Activated T-helper 2 cell treated with anti-CD3 and anti-CD28 coated beads, Interferon-gamma antibody, Interleukin-2, Interleukin-4, amounts not matched to agents 10 μg/mL and 5 μg/mL and 100 μg/mL, durations not matched to agents 14 hours and 24 hours and 36 hours (primary cell): ENCODE measurements at places on chromosomes 13 and 19. TPM values are rescaled to one million over a fixed set of nuclear protein-coding genes. Genes with fewer than 3 reads are reported as not detected.

GRCh38 chr13:75934889-75935288 lies 298.8 kb downstream of the LMO7 start:
- no peaks in the 10 kb centered on the region for H3K4me1 ChIP-seq
- no peaks in the 10 kb centered on the region for H3K27me3 ChIP-seq
- H3K27ac ChIP-seq: no peak overlapping the region
- H3K36me3 ChIP-seq: no peaks in the 10 kb centered on the region

DNA sequence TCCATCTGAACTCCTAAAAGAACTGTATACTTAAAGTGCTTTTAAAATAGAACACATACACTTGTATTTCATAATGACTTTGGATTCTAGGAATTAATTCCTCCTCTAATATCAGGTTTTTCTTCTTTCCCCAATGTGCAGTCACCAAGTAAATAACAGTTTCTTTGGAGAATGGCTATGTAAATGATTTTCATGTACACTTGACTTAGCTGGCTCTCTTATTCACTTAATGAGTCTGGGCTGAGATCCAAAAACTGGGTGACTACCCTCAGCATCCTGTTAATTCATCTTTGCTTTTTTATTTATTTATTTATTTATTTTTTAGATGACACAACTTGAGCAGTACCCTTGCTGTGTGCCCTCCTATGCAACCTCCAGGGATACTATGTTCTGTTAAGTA lies 1003.7 kb downstream of the SLITRK1 start:
- no peak overlapping the region for H3K4me3 ChIP-seq
- H3K4me1 ChIP-seq: no peaks in the 10 kb centered on the region

DNA sequence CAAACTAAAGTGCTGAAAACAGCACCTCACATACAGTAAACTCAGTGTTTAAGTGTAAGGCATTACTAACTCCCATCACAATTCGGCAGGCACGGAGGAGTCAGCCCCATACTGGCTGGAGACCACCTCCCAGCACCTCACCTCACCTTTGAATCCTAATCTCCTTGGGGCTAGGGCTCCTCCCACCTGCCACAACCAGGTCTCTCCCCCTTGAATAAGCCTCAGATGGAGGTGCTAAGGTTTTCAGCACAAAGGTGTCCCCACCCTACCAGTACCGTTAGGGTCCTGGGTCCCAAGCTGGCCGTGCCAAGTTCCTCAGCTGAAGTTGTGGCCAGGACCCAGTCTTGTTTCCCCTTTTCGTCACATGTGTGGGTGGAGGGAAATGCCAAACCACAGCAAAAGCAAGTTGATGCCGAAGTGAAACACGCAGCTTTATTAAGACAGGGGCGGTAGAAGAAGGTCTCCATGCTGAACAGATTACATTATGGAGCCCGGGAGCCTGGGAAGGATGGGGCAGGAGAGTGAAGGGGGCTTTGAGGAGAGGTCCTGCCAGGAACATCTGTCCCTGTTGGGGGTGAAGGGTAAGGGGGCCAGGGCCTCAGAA lies at the start of gene IGFLR1:
Gene IGFLR1 (minus strand): TSS at position 332 of the 604 bp plus-strand sequence. CDS start 1,272 bp downstream, outside the sequence.
- peaks cover 40% of the 10 kb centered on the region for H3K36me3 ChIP-seq
- H3K27me3 ChIP-seq: no peaks in the 10 kb centered on the region
- H3K27ac ChIP-seq: peak within 1 kb of the TSS; percentile 95
- peak within 1 kb of the TSS; percentile 95 for H3K4me3 ChIP-seq

DNA sequence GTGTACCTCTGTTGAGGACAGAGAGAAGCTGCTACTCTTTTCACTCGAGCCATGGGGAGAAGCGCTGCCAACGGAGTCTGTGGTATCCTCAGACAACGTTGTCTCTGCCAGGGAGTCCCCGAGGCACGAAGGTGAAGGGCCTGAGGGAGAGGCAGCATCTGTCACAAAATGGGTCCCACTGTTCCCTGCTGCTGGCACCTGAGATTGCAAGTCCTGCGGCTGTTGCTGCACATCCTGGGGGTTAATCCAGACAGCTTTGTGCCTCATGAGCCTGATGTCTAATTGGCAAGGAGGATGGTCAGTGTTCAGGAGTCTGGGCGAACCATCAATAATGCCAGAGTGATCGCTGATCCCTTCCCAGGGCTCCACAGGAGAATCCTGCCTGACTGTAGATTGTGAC lies 15.0 kb downstream of the RUBCNL start:
- peaks cover 2% of the 10 kb centered on the region for H3K27me3 ChIP-seq
- no peak overlapping the region for H3K4me3 ChIP-seq
- H3K4me1 ChIP-seq: peaks cover 21% of the 10 kb centered on the region
- no peak overlapping the region for H3K27ac ChIP-seq
- no peak for DNase-seq
- no peaks in the 10 kb centered on the region for H3K36me3 ChIP-seq

GRCh38 chr19:45939792-45940514 lies 25.4 kb upstream of the NANOS2 start:
- peaks cover 29% of the 10 kb centered on the region for H3K27me3 ChIP-seq
- H3K4me1 ChIP-seq: no peaks in the 10 kb centered on the region
- H3K4me3 ChIP-seq: no peak overlapping the region
- H3K36me3 ChIP-seq: no peaks in the 10 kb centered on the region

GRCh38 chr19:43997631-43998290 lies 5.0 kb upstream of the ZNF230 start:
- peaks cover 9% of the 10 kb centered on the region for H3K4me1 ChIP-seq
- H3K27me3 ChIP-seq: no peaks in the 10 kb centered on the region

The ZNF208 gene
- 0.05 and 0.48 TPM in 2 replicates for total RNA-seq

The GPR183 gene
- total RNA-seq: 143 and 147 TPM in 2 replicates
